ENCODE measurements at places on chromosomes 1 and 21.
A peak's percentile ranks its signal among the peaks of the same experiment; 100 is the strongest.

GRCh38 chr1:82395440-82395839, 594.7 kb downstream of the ADGRL2 start:
- no peak for DNase-seq

DNA sequence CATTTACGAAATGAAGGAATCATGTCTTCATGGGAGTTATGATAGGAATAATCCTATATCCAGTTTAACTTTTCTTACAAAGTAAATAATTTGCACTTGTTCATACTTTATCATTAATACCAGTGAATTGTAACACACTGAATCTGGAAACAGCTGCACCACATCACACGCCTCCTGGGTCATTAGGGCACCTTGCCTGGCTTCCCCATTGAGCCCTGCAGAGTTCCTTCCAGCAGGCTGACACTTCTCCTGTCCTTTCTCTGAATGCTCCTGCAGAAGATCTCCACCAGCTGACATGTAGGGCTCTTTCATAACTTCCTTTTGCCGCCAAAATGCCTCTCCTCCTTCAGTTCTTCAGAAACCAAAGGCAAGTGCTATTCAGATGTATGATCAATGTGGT, 201.1 kb downstream of the DAB1 start:
- DNase-seq, result no peak

DNA sequence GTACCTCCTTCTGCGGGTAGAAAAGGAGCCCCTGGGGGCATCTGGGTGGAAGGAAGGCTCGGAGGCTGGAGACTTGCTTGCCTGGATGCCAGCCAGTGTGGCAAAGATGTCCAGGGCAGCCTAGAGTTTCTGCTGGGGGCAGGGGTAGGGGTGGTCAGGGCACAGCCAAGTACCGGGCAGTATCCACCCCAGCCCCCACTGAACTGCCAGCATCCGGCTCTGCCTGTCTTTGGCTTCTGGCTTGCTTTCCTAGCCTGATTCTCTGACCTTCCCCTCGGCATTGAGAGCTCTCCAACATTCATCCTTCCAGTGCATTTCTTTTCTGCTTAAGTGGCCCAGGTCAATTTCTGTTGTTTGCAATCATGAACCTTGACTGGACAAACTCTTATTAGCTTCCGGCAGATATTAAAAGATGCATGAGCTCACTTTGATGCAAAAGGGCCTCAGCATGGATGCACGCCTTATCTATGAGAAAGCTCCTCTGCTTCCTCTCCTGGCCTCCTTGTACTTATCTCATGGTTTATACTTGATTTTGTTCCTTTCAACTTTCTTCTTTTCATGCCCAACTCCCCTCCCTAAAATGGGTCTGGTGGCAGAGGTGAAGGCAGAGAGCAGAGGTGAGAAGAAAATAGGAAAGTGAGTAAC, 116.9 kb downstream of the HLCS start:
- no peak for DNase-seq

- peak; percentile 82 for DNase-seq
Measured at GRCh38 chr1:27284425-27285273, 37.3 kb upstream of the TMEM222 start.

- no peak for DNase-seq
Measured at GRCh38 chr21:44992608-44993031, 52.8 kb downstream of the SLX9 start.

DNA sequence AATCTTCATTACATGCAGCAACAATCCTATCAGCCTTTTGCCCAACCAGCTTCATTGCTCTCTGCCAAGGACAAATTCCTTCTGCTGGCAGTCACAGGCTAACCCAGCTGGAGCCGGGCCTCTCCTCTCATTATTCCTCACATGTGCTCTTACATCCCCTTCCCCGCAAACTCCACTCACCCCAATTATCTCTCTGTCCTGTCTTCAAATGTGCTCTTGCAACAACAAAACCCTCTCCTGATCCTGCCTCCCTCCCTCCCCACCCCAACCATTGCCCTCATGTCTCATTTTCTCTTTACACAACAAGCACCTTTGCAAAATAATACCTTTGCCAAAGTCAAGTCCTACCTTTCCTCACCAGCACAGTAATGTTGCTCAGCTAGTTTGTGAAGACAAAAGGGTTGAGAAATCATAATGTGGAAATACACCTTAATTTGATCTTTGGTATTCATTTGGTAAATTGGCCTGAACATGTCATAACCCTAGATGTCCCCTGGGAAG, 36.0 kb upstream of the DHCR24 start:
- DNase-seq, result no peak

DNA sequence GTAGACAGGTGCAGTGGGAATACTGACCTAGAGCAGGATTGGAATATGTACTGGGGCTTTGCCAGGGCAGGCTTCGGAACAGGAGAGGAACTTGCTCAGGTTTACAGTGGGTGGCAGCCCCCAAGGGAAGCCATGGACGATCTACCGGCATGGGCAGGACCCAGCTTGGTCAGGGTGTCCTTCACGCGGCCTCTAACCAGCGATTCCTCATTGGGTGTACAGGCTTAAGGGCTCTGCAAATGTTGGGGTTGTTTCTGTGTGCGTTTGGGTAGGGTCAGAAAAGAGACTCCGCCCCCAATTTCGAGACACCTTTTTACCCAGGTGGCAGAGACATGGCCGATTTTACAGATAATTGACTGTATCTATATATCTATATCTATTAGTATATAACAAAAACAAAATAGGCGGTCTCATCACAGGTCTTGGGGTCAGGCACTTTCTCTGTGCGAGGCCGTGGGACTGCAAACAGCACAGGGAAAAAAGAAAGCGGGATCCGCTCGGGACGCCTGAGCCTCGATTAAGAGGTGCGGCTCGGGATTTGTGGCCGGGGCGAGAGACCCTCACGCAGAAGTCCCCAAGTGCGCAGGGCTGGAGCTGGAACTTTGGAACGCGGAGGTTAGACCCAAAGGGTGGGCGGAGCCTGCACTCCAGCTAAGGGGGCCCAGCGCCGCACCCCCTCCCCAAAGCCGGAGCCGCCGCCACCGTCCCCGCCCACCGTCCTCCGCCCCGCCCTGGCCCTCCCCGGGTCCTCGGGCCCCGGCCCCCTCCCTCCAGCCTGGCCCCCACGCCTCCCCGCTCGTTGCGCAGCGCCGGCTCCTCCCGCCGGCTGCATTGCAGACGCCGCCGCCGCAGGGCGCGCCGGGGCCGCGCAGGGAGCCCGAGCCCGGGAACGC, 67.5 kb upstream of the VAMP3 start:
- peak; percentile 67 for DNase-seq

- peak; percentile 88 for DNase-seq
Measured at GRCh38 chr1:244210884-244211558, 159.9 kb downstream of the ZBTB18 start.

DNA sequence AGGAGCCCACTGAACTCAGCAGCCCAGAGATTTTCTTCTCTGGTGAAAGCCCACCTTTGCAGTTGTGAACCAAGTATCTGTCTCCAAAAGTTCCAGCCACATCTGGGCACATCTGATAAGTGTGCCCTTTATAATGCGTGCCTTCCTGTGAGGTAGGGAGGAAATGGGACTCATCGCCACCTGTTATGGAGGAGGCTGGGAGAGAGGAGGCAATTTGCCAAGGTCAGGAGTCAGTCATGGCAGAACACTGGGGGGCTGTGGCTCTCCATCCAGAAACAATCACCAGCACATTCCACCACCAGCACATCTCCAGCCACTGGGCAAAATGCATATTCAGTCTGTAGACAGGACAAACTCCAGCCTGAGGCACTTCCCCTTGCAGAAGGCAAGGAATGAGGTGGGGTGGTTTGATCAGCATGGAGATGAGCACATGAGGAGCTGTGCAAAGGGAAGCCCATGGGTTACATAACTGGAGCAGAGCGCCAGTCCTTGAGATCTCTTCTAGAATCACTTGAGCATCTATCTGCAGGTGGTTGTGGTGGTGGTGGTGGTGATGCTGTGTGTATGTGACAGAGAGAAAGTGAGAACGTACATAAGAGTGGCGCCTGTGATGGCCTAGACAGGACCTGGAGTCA, 15.0 kb upstream of the LEMD1 start:
- DNase-seq, result no peak

DNA sequence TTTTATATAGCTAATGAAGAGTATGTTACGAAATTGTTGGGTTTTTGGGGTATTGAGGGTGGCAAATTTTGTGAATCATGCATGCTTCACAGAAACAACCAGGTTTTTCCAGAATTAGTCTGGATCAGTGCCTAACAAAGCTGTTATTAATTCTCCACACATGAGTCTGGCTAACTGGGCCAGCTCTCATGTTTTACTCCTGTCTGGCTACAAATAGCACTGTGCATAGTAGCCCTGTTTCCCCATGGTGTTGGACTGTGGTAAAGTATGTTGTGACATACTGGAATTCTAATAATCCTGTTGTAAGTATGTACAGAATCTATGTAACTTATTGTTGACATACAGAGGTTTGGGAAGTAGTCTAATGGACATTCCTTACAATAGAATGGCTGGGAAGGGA, 35.8 kb downstream of the S100B start:
- no peak for DNase-seq

GRCh38 chr1:35885961-35886558, 3.1 kb downstream of the AGO1 start:
- peak; percentile 97 for DNase-seq

DNA sequence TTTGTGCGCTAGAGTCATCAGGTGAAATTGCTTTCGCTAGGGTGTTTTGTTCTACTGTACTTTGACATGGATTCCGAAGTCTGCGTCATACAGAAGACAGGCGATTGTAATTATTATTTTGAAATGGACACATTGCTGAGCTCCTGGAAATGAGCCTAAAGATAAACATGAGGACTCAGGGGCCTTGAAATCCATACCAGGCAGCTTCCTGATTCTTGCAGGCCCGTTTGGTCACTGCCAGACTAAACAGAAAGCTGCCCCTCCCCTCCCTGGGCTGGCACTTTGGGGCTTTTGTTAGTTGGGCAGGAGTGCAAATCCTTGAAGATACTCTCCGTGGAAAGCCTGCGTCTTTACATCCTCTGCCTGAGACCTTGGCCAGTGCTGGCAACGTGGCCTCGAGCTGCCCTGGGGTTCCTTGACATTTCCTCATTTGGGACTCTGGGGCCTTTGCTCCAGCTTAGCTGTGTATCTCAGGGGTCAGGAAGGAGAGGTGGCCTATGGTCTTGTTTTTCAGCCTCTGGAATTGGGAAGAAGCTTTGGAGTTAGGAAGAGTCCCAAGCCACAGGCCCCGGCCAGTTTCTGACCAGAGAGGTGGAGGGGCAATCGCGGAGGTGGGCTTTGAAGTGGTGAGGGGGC, 26.9 kb upstream of the KCNE2 start:
- DNase-seq, result no peak

- DNase-seq, result no peak
Measured at GRCh38 chr1:240878631-240879030, 266.7 kb upstream of the GREM2 start.

DNA sequence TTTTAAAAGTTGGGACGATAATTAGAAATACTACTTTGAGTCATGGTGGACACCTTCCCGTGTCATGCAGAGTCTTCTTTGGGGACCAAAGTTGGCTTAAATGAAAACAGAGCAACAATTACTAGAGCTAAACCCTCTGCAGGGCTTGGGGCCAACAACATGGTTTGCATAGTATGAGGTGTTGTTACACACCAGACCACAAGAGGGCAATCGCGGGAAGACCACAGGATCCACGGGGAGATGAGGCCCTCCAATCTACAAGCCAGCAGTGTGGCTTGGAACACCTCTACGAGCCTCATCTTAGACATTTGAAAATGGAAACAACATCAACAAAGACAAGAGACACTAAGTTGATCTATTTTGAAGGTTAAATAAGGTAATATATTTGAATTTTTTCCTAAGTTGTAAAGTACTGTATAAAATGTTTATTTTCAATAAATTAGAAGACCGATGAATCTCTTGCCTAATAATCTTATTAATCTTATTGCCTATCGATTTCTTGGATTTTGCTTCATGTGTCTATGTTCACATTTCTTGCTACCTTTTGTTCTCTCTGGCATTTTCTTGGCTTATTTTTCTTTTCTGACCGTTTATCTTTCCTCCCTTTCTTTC, 8.2 kb upstream of the SMCP start:
- DNase-seq, result peak; percentile 35

GRCh38 chr1:223230161-223230881, 87.3 kb upstream of the TLR5 start:
- DNase-seq, result peak; percentile 8

GRCh38 chr1:28530456-28530855, 22.4 kb upstream of the TRNAU1AP start:
- DNase-seq, result no peak

GRCh38 chr1:202018468-202019234, 8.3 kb downstream of the ELF3 start:
- no peak for DNase-seq

GRCh38 chr1:209850342-209850979, 22.7 kb downstream of the UTP25 start:
- DNase-seq, result peak; percentile 68

- DNase-seq, result no peak
Measured at GRCh38 chr1:228939001-228939691, 203.9 kb downstream of the RHOU start.

DNA sequence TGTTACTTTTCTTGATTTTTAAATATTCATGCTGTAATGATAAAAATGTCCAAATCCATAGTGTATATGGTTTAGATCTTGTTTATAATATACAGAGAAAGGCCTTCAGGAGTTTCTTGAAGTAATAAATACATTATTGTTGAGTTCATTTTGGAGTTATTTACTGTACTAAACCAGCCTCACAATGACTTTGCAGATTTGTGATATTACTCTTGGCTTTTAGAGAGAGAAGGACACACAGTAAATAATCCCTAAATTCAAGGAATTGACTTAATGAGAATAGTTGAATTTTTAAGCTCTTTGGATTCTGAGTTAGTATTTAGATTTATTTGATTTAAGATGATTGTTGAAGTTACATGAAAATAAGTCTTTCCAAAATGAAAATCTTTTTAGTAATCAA, 38.9 kb downstream of the RABGAP1L start:
- DNase-seq, result no peak

- DNase-seq, result no peak
Measured at GRCh38 chr1:151711951-151712350, 4.7 kb downstream of the CELF3 start.

- DNase-seq, result peak; percentile 87
Measured at GRCh38 chr1:155044812-155045657, 6.1 kb upstream of the ADAM15 start.

DNA sequence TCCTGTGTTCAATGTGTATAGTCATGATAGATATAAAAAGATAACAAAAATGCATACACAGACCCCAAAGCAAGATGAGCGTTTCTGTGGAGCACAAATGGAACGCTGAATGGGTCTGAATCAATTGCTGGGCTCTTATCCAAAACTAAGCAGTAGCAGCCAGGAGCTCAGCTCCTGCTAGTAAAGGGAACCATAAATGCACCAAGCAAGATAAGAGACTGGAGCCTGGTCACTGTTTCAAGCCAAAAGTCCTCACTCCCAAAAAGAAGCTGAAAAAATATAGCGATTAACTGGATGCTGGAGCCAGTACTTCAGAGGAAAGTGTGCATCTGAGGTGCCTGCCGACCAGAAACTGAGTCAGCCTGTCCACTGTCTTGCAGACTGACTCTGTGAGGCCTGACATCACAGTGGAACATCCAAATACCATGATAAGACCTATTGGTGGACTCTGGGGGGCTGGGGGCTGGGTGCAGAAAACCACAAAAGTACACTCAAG, 68.9 kb downstream of the LRRC8C start:
- no peak for DNase-seq
